ENCODE measurements at places on chromosomes 12 and 14.

DNA sequence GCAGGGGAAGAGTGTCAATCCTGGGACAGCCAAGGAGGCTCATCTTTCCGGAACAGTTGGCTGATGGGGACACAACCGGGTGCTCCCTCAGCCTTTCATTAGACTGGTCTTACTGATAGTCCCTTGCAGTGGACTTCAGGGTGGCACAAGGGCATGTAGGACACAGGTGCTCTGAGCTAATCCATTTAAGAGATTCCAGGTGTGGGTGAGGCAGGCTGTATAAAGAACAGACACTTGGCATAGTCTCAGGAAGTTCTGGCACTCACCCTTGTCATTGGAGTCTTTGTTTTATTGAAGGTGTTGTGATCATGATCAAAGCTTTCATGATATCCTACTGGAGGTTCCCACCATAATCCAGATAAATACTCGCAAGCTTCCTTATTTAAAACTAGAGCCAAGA, 341.6 kb downstream of the EMP1 start:
- DNase-seq: no peak

DNA sequence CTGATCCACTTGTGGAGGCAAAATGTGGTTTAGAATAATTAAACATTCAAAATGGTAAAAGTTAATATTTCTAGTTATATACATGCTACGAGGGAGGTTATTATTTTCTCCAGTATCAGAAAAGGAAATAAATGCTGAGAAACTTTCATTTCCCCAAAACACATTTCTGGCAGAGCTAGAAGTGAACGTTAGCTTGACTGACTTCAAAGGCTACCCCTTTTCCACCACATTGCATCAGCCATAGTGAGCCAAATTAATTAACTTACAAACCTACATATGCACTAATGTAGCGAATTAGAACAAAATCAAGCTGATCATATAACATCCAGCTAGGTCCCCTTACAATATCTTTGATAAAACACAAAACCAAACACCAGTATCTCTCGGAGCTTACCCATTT, 49.3 kb upstream of the RERGL start:
- DNase-seq: no peak

- DNase-seq: no peak
These were observed 13.3 kb downstream of the SLC25A29 start for GRCh38 chr14:100292776-100293461.

DNA sequence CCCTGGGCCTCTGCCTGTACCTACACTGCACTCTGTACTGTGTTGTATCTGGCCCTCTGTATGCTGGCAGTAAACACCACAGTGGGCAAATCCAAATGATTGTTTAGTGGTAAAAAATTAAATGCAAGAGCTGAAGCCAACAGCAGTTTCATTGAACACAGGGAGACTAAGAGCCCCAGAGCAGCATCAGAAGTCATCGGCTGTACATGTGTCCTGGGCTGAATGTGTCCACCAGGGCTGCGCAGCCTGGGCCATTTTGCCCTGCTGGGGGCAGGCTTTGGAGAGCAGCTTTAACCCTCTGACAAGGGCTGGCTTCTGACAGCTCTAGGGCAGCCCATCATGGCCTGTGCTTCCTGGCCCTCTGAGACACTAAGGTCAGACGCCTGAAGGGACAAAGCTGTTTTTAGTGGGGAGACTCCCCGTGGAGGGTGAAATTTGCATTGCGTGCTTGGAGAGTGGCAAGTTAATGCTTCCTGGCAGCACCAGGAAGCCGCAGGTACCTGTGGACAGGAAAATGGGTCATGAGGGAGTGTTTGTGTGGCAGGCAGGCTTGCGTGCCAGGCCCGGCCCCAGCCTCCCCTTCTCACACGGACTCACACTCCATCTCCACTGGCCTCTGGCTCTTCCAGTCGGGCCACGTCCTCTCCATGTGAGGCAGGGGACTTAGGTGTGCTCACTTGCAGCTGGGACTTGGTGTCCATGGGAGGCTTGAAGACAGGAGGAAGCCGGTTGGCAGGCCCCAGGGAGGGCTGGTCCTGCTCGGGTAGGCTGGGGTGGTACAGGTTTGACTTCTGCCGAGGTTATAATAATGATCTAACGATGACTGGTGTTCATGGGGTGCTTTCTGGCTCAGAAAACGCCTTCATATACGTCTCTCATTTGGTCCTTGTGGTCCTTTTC, 150.1 kb downstream of the TSPAN9 start:
- peak; percentile 67 for DNase-seq

GRCh38 chr12:125198652-125199051, 133.4 kb downstream of the AACS start:
- DNase-seq: no peak
